ENCODE measurements at places on chromosomes 2 and 18.

GRCh38 chr2:135494917-135495316 is 36.1 kb downstream of the ZRANB3 start:
- DNase-seq = no peak

- no peak for DNase-seq
Observed at GRCh38 chr18:67954594-67954993, 438.1 kb upstream of the DSEL start.

GRCh38 chr2:174692256-174692919 is 71.9 kb downstream of the CHRNA1 start:
- DNase-seq = no peak

GRCh38 chr2:179856205-179856604 is 5.2 kb downstream of the ZNF385B start:
- DNase-seq = no peak

DNA sequence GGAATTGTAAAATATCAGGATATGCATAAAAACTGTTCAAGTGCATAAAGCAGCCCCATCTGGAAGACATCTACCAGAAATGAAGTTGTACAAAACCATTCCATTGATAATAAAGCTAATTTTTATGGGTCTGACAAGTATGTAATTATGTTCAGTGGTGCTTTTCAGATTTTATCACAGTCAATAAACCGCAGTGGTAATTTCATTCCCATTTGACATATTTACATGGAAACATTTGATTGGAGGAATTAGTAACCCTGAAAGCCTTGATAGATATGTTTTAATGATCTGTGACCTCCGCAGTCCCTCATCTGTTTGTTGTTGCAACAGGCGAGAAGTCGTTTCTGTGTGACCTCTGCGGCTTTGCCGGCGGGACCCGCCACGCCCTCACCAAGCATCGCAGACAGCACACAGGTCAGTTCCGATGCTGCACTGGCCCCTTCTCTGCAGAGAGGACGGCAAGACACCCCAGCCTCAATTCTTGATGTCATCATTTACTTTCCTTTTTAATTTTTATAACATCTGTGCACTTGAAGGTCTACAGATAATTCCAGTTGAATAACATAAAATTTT is 283.1 kb downstream of the ZNF407 start:
- DNase-seq = no peak

All from Caco-2 (cell line).